ENCODE measurements at places on chromosomes 2 and 18.

DNA sequence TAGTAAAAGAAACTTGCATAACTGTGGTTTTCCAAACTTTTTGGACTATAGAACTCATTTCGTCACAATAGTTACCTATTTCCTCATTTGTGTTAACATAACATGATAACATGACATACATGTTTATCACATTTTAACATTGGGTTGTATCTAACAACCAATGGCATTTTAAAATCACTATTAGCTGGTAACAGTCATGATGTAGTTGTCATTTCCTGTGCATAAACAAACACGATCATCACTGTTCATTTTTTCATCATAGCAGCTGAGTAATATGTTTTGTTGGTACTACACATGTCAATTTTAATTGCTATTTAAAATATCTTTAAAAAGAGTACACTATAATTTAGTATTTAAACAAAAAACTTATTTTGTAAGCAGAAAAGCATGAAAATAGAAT lies 402.4 kb downstream of the SATB2 start:
- no peak for DNase-seq

DNA sequence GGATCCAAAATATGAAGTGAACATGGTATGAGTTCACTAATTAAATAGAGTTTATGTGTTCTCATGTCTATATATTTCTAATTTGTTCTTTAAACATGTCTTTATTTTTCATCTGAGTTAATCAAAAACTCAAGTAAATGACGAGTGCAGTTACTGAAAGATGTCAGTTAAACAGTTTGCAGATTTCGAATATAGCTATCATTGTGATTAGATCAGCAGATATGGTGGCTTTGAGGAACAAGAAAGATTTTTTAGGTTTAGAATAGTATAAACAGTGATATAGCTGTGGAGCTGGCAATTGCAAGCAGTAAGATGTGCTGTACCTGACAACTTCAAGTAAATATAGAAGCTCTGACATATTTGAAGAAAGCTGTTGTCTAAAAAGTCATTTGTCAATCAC lies 49.7 kb downstream of the TANK start:
- no peak for DNase-seq

DNA sequence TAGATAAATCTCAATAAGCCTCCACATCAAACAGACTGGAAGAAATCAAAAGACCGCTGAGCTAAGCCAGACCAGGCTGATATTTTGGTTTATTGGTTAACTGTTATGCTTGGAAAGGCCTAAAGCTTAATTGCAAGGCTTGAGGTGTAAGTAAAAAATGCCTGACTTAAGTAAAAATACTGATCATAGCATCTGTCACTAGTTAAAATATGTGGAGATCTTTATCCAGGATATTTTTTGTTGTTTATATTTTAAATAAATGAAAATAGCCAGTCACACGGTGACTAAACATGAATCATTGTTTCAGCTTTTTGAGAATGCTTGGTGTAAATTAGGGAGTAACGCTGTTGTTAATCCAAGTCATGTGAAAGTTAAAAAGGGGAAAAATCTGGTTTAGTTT lies 127.9 kb downstream of the THADA start:
- DNase-seq = no peak

DNA sequence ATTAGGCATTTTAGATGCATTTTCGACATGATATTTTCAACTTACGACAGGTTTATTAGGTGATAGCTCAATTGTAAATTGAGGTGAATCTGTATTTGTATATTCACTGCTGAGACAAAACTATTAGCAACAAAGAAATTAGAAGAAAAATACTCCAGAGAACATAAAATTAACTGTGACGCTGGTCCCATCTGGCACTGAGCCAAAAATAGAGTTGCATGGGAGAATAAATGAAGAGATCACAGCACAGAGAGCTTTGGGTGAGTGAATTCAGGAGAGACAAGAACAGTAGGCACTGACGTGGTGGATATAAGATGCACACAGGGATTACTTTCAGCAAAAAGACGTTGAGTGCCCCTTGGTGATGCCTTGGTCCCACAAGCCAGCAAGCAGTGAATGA lies 306.2 kb upstream of the RAB6C start:
- no peak for DNase-seq

DNA sequence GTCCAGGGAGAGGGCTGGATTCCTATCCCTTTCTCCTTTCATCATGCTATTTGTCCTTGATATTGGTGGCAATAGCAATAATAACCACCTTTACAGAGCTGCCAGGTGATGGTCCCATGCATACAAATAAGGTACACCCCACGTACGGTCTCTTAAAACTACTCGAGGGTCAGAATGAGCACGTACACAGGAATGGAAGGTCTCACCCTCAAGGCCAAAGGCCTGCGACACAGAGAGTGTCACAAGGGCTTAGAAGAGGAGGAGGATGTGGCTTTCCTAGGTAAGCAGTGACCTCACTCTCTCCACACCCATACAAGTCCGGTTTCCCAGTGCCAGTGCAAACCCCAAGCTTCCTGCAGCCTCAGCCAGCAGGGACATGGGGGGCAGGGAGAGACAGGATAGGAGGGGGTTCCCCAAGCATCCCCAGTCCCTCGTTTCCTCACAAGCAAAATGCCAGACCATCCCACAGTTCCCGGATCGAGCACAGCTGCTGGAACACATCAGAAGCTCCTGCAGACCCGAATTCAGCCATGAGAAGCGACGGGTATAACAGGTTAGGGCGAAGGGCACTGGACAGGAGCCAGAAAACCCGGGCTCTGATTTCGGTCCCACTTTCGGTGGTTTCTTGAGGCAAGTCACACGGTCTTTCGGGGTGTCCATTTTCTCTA lies 49.2 kb downstream of the PLB1 start:
- no peak for DNase-seq

DNA sequence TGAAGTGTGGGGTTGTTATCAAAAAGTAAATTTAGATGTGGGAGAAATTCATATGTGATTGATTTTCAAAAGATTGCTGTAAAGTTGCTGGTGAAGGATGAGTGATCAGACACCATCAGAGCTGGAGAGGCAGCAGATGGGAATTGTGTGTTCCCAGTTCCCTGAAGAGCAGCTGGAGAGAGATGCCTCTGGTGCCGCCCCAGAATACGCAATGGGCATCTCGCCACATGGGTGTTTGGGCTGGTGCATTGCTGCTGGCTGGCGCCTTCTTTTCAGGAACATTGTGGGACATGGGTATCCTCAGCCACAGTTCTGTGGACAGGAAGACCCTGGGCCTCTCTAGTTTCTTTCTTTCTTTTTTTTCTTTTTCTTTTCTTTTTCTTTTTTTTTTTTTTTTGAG lies 11.9 kb downstream of the ATG4B start:
- no peak for DNase-seq

GRCh38 chr2:25614711-25615110 lies 58.7 kb downstream of the DTNB start:
- no peak for DNase-seq

DNA sequence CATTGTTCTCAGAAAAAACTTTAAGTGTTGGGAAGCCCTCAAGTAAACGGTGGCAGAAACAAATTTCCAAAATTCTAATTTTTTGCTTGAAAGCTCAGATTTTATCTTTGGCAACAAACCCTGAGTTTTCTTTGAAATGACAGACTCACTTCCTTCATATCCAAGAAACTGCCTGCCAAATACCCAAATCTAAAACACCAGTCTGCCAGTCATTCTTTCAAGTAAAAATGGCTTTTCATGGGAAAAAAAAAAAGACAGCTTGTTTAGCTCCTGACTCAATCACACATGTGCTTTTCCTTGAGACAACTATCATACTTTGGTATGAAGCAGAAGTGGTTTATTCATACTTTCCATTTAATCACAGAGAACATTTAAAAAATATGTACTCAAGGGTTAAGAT lies 40.6 kb upstream of the CSRNP3 start:
- DNase-seq = no peak

- no peak for DNase-seq
Observed at GRCh38 chr2:14932285-14932684, 299.8 kb downstream of the LRATD1 start.

DNA sequence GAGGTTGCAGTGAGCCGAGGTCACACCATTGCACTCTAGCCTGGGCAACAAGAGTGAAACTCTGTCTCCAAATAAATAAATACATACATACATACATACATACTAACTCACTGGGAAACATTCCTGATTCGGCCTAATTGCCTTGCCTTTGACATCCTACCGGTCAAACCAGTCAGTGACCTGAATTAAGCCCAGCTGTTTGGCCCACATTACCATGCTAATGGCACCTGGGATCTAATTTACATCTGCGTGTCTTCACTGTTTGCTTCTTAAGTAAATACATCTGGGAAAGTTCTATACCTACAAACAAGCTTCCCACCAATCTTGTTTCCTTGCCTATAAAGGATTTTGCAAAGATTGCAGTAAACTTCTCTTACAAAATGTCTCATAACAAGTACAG lies 230.2 kb upstream of the ZC3H15 start:
- no peak for DNase-seq

GRCh38 chr2:199943373-199943772 lies 11.9 kb downstream of the TYW5 start:
- no peak for DNase-seq

DNA sequence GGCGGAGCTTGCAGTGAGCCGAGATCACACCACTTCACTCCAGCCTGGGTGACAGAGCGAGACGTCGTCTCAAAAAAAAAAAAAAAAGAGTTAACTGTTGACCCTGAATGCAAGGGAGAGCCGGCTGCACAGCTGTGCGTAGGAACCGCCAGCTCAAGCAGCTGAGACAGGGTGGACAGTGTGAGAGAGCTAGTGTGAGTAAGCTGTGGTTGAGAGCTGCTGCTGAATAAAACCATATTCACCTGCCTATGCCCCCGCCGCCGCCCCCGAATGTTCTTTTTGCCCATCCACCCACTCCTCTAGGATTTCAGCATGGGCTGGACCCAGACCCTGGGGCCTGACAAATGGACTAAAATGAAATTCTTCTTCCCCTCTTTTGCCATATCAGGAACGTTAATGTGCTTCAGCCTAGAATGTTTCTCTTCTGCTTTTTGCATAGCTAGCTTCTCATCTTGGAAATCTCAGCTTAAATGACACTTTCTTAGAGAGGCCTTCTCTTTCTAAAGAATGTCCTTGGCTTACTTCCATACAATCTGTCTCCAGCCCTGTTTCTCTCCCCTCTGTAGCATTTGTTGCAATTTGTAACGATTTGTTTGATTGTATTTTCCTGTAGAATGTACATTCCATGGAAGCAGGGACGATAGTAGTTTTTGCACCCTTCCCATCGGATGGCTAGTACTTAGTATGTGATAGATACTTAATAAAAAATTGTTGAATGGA lies 142.7 kb downstream of the KLHL14 start:
- DNase-seq = no peak

GRCh38 chr2:238955648-238956531 lies 108.0 kb downstream of the TWIST2 start:
- DNase-seq = no peak

DNA sequence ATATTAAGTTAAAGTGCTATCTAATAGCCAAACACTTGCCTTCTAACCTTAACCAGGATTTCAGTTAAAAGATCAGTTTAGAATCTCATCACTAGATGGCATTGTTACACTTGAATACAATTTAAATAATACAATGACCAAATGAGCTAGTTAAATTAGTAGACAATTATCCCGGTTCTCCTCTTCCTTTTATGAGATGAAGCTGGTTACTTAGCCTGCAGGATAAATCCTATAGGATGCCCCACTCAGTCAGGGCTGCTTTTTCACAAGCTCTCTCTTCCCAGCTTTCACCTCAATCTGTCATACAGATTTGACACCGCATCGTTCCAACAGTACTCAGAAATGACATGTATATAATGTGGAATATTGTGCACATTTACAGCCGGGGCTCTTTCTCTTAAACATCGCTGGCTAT lies 678.8 kb downstream of the KCNJ3 start:
- no peak for DNase-seq

DNA sequence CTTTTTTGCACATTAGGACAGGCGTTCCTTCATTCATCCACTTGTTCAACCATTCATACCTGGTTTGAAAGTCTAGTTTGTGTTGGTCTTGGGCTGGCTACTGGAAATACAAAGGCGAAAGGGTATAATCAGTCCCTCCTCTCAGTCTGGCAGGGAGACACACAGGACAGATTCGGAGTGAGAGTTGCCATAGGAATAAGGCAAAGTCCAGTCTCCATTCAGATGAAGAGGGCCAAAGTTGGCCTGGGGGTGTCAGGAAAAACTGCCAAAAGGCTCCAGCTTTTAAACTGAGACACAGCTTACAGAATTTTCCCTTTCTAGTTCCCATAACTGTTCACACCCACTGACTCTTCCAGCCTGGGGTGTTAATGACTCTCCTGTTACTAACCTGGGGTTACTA lies 96.3 kb upstream of the AQP4 start:
- DNase-seq = no peak
